Purkinje cell (primary cell): ENCODE measurements at places on chromosomes 7 and 10. TPM values are rescaled to one million over a fixed set of nuclear protein-coding genes. Genes with fewer than 3 reads are reported as not detected.

ADARB2 gene
- polyA plus RNA-seq, result 0.30 and 0.45 TPM in 2 replicates

RNLS gene
- 9.4 and 12.3 TPM in 2 replicates for polyA plus RNA-seq

DLX6 gene
- 0.71 TPM in 1 of 2 replicates, not detected in the other for polyA plus RNA-seq

GPR37 gene
- 2.7 TPM in 1 of 2 replicates, not detected in the other for polyA plus RNA-seq

XRCC2 gene
- 0.25 and 0.75 TPM in 2 replicates for polyA plus RNA-seq

H2BK1 gene
- polyA plus RNA-seq, result not detected in 2 replicates

INMT gene
- 0.22 and 0.60 TPM in 2 replicates for polyA plus RNA-seq

SPDYE9 gene
- polyA plus RNA-seq, result 1.4 and 2.2 TPM in 2 replicates

SOSTDC1 gene
- polyA plus RNA-seq, result 61.0 and 90.2 TPM in 2 replicates

AGAP3 gene
- 15.5 and 22.0 TPM in 2 replicates for polyA plus RNA-seq

ZNF32 gene
- polyA plus RNA-seq, result 41.3 and 55.3 TPM in 2 replicates

CYP2C19 gene
- polyA plus RNA-seq, result 0.94 and 2.6 TPM in 2 replicates

ALOX5 gene
- polyA plus RNA-seq, result 0.27 TPM in 1 of 2 replicates, not detected in the other

LAMTOR4 gene
- 372 and 417 TPM in 2 replicates for polyA plus RNA-seq

LIPM gene
- not detected in 2 replicates for polyA plus RNA-seq

CPN1 gene
- polyA plus RNA-seq, result not detected in 2 replicates
